Right kidney (tissue), 9 donors: ENCODE measurements at places on chromosomes 3 and 15.

DNA sequence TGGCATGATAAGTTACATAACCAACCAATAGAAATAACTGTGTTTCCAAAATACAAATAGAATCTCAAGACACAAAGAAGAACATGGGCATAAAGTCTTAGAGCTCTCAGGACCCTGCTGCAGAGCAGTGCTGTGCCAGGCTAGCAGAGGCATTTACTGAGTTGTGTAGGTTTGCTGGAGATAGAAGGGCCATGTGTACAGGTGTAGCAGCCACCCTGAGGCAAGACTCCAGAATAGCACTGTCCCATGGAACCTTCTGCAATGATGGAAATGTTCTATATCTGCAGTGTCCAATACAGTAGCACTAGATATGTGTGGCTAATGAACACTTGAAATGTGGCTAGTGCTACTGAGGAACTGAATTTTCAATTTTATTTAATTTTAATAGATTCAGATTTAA, 267.0 kb upstream of the UMPS start:
- DNase-seq, result no peak

GRCh38 chr3:117217760-117218316, 508.3 kb downstream of the TUSC7 start:
- no peak for DNase-seq

- no peak for DNase-seq
Measured at GRCh38 chr15:79322306-79322705, 11.4 kb downstream of the TMED3 start.

GRCh38 chr3:1183320-1184048, 90.7 kb downstream of the CNTN6 start:
- no peak for DNase-seq

DNA sequence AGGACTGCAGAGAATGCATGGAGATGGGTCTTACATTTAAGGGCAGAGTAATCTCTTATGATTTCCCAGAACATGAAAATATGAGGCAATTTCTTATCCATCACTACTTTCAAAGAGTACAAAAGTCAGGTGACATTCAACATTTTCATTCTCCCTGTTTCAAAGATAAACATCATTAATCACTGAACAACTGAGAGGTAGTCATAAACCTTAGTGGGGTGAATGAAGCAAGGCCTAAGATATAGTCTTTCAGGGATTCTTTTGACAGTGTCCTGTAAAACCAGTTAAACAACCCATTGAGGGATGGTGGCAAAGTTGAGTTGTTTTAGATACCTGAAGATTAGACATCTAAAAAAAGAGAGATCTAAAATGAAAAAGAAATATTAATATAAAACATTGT, 271.6 kb upstream of the CBLB start:
- no peak for DNase-seq

DNA sequence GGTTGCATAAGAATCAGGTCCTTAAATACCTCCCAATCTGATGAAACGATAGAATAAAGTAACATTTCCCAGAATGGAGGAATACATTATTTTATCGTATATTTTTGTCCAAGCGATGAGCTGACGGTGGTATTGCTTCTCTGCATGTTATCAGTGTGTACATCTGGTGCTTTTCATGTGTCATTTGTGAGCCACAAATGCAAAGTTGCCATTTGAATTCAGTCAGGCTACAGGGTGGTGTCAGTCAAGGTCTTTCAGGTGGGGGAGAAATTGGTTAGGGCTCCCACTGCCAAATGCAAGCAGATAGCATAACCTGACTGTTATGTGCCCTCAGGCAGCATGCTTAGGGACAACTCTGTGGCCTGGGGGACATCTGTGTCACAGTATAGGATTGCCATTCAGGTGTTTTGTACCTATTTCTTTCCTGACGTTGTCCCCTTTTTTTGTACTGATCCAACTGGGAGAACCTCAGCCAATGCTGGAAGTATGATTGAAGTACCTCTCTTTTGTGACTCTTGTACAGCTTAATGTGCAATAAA, 26.5 kb upstream of the TIMP4 start:
- no peak for DNase-seq

DNA sequence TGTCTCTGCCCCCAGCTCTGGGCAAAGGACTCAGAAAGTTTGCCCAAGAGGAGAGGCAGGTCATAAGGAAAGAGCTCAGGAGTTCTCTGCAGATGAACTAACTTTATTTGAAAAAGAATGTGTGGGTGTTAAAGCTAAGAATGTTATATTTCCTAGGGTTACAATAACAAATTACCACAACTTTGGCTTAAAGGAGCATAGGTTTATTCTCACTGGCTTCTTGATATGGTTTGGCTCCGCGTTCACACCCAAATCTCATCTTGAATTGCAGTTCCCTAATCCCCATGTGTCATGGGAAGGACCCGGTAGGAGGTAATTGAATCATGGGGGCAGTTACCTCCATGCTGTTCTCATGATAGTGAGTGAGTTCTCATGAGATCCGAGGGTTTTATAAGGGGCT, 383.7 kb upstream of the CFAP20DC start:
- no peak for DNase-seq

DNA sequence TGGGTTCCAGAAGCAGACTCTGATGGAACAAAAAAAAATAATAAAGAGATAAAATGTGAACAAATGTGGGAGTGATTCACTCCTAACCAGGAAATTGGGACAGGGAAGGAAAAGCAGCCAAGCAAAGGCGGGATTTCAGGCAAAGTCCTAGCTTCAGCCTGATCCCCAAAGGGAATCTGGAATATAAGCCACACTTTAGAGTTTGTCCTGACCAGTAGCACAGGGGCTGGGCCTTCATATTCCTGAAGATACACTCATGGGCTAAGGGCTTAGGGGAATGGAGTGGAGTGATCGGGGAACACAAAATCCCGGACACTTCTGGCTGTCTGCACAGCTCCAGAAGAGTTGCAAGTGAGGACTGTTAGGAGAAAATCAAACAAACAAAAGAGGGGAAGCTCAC, 135.0 kb upstream of the COL8A1 start:
- no peak for DNase-seq

- DNase-seq, result no peak
Measured at GRCh38 chr3:127597020-127597771, 1.0 kb upstream of the MCM2 start.

DNA sequence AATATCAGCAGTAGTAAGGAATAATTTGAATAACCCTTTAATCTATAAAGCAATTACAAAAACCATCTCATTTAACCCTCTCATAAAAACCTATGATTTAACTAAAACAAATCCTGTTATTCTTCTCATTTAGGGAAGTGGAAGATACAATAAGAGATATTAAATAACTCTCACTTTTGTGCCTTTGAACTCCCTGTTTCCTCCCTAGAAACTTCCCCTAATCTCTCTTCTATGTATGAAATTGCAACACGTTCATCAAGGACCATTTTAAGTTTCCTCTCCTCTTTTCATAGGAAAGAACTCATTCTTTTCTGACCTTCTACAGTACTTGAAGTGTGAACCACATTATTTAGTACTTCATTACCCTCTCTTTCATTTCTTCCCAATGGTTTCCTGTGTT, 18.8 kb upstream of the FAM81A start:
- no peak for DNase-seq

DNA sequence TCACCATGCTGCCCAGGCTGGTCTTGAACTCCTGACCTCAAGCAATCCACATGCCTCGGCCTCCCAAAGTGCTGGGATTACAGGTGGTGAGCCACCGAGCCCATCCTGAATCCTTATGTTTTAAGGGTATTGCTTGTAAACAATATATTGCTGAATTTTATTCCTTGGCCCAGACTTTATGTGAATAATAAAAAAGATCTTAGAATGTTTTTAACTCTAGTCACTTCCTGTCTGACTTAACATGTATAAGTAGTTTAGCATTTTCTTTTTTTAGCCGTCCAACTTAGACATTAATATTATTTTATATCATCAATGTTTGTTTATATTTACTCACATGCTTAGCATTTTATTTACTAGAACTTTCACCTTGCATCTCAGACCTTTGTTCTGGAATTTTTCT, 9.2 kb upstream of the EIF2B5 start:
- DNase-seq, result no peak

- no peak for DNase-seq
Measured at GRCh38 chr3:155018621-155019330, 61.3 kb upstream of the MME start.
